Osteoblast (primary cell): ENCODE measurements at places on chromosomes 1 and 21.

DNA sequence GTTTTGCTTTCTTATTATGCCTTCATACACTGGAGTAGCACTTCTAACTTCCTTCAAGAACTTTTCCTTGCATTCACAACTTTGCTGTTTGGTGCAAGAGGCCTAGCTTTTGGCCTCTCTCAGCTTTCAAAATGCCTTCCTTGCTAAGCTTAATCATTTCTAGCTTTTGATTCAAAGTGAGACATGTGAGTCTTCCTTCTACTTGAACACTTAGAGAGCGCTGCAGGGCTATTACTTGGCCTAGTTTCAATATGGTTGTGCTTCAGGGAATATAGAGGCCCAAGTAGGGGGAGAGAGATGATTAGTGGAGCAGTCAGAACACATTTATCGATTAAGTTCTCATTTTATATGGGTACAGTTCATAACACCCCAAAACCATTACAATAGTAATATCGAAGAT lies 12.4 kb downstream of the ANGEL2 start:
- H3K4me3 ChIP-seq = no peak overlapping the region
- H3K4me1 ChIP-seq = no peaks in the 10 kb centered on the region
- no peak overlapping the region for H3K27ac ChIP-seq

DNA sequence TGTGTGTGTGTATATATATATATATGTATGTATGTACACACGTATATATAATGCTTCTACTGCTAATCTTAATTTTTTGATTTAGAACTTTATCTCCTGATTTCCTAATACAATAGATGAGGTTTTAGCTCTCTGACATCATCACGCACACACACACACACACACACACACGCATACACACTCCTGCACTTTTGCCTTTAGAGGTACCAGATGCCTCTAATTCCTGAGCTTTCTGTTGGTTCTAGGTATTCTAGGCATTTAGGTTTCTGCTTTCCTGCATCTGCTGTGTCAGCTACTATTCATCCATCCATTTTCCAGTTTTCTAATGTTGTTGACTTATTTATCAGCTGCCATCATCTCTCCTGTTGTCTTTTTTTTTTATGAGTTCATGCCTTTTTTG lies 348.3 kb downstream of the ASTN1 start:
- H3K4me3 ChIP-seq = no peak overlapping the region
- H3K27me3 ChIP-seq = no peaks in the 10 kb centered on the region
- H3K27ac ChIP-seq = no peak overlapping the region
- H3K36me3 ChIP-seq = no peaks in the 10 kb centered on the region

GRCh38 chr21:39088831-39089380 lies 94.3 kb downstream of the PSMG1 start:
- H3K27me3 ChIP-seq = peaks cover 22% of the 10 kb centered on the region
- H3K4me1 ChIP-seq = peaks cover 14% of the 10 kb centered on the region
- no peak overlapping the region for H3K4me3 ChIP-seq
- no peak overlapping the region for H3K27ac ChIP-seq
- no peaks in the 10 kb centered on the region for H3K36me3 ChIP-seq

DNA sequence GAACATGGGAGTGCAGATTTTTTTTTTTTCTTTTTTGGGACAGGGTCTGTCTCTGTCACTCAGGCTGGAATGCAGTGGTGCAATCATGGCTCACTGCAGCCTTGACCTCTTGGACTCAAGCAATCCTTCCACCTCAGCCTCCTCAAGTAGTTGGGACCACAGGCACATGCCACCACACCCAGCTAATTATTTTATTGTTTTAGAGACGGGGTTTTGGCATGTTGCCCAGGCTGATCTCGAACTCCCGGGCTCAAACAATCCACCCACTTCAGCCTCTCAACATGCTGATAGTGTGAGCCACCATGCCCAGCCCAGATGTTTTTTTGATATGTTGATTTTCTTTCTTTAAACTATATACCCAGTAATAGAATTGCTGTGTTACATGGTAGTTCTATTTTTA lies 57.7 kb downstream of the RGSL1 start:
- H3K36me3 ChIP-seq = no peaks in the 10 kb centered on the region
- no peak overlapping the region for H3K4me3 ChIP-seq
- no peaks in the 10 kb centered on the region for H3K27me3 ChIP-seq
- no peak overlapping the region for H3K27ac ChIP-seq

GRCh38 chr1:20574686-20575540 lies 14.0 kb upstream of the CDA start:
- DNase-seq = peak; percentile 91
- peaks cover 21% of the 10 kb centered on the region for H3K4me1 ChIP-seq
- no peak overlapping the region for H3K27ac ChIP-seq

- no peaks in the 10 kb centered on the region for H3K27me3 ChIP-seq
- H3K4me3 ChIP-seq = no peak overlapping the region
- peaks cover 3% of the 10 kb centered on the region for H3K4me1 ChIP-seq
- no peaks in the 10 kb centered on the region for H3K36me3 ChIP-seq
- H3K27ac ChIP-seq = no peak overlapping the region
- DNase-seq = no peak
Measured at GRCh38 chr1:65055747-65056146, 89.4 kb upstream of the JAK1 start.

DNA sequence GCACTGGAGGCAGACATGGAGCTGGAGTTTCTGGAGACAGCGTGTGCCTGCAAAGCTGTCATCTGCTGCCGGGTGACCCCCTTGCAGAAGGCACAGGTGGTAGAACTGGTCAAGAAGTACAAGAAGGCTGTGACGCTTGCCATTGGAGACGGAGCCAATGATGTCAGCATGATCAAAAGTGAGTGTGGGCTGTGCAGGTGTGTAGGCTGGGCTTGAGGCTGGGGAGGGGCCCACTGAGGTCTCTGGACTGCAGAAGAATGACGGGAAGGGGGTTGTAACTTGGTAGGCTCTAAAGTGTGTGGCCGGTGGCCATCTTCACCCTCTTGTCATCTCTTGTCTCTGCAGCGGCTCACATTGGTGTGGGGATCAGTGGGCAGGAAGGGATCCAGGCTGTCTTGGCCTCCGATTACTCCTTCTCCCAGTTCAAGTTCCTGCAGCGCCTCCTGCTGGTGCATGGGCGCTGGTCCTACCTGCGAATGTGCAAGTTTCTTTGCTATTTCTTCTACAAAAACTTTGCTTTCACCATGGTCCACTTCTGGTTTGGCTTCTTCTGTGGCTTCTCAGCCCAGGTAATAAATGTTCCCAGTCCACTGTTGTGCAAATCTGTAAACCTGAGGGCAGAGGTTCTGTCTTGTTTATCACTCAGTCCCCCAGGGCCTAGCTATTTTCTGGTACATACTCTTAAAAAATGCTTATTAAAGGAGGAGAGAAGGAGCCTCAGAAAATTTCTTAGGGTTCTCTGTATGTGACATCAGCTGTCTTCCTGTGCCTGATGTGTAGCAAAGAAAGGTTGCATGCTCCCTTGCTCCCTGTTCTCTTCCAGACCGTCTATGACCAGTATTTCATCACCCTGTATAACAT lies 19.9 kb downstream of the ATP8B2 start:
- H3K27me3 ChIP-seq = no peaks in the 10 kb centered on the region
- H3K36me3 ChIP-seq = peaks cover 90% of the 10 kb centered on the region
- no peaks in the 10 kb centered on the region for H3K4me1 ChIP-seq
- H3K27ac ChIP-seq = no peak overlapping the region
- DNase-seq = peak; percentile 93
- no peak overlapping the region for H3K4me3 ChIP-seq

DNA sequence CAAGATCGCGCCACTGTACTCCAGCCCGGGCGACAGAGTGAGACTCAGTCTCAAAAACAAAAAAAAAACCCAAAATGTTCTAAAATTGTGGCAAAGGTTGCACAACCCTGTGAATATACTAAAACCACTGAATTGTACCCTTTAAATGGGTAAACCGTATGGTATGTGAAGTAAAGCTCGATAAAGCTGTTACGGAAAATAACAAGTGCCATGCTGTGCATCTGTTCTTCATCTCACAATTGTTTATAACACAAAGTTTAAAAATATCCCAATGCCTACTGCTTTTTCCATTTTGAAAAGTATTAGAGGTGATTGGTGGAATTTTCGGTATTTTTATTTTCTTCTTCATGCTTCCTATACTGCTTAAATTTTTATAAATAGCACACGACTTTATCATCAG lies 111.5 kb downstream of the ENAH start:
- H3K27me3 ChIP-seq = no peaks in the 10 kb centered on the region
- H3K36me3 ChIP-seq = no peaks in the 10 kb centered on the region
- no peak overlapping the region for H3K27ac ChIP-seq
- no peak overlapping the region for H3K4me3 ChIP-seq
- DNase-seq = no peak

DNA sequence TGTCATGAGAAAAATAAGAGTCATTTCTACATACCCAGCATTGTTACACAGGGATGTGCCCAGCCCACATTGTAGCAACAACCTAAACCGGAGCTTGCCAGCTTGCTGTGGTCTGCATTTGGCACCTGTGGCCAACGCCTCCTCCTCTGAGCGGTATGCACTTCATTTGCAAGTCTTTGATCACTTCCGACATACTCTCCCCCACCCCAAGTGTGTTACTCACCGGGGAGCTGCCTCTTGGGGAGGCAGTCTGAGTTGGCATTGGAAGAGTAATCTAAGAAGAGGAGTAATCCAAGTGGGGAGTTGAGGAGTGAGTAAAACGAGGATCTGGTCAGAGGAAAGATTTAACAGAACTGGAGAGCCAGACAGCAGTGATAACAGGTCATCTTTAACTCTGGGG lies 3.8 kb downstream of the BCL9 start:
- no peaks in the 10 kb centered on the region for H3K27me3 ChIP-seq
- DNase-seq = peak; percentile 85
- no peak overlapping the region for H3K27ac ChIP-seq
- H3K4me3 ChIP-seq = no peak overlapping the region
- H3K36me3 ChIP-seq = no peaks in the 10 kb centered on the region

GRCh38 chr1:207440626-207441025 lies 13.5 kb upstream of the CR2 start:
- no peak for DNase-seq
- no peak overlapping the region for H3K27ac ChIP-seq
- H3K27me3 ChIP-seq = no peaks in the 10 kb centered on the region
- no peaks in the 10 kb centered on the region for H3K4me1 ChIP-seq
- no peaks in the 10 kb centered on the region for H3K36me3 ChIP-seq
- H3K4me3 ChIP-seq = no peak overlapping the region

- no peaks in the 10 kb centered on the region for H3K27me3 ChIP-seq
- H3K27ac ChIP-seq = peak overlapping the region; percentile 69
- peaks cover 55% of the 10 kb centered on the region for H3K4me1 ChIP-seq
- H3K4me3 ChIP-seq = no peak overlapping the region
Measured at GRCh38 chr1:198671136-198671535, 32.3 kb downstream of the PTPRC start.

- DNase-seq = no peak
- no peak overlapping the region for H3K4me3 ChIP-seq
- no peaks in the 10 kb centered on the region for H3K4me1 ChIP-seq
- peaks cover 7% of the 10 kb centered on the region for H3K27me3 ChIP-seq
Measured at GRCh38 chr21:45709696-45710268, 66.3 kb downstream of the PCBP3 start.

GRCh38 chr21:26795866-26796329 lies 49.3 kb downstream of the ADAMTS1 start:
- no peaks in the 10 kb centered on the region for H3K36me3 ChIP-seq
- peaks cover 22% of the 10 kb centered on the region for H3K4me1 ChIP-seq
- peak overlapping the region; percentile 25 for H3K27ac ChIP-seq
- no peaks in the 10 kb centered on the region for H3K27me3 ChIP-seq
- peak; percentile 75 for DNase-seq

GRCh38 chr1:86016076-86016759 lies 140.4 kb downstream of the COL24A1 start:
- H3K27ac ChIP-seq = no peak overlapping the region
- H3K36me3 ChIP-seq = no peaks in the 10 kb centered on the region
- no peak overlapping the region for H3K4me3 ChIP-seq
- no peaks in the 10 kb centered on the region for H3K27me3 ChIP-seq
- no peak for DNase-seq
- H3K4me1 ChIP-seq = no peaks in the 10 kb centered on the region
